HT1080 (cell line): ENCODE measurements at places on chromosomes 2 and 18.

GRCh38 chr18:49178321-49178720 lies 227.6 kb upstream of the SMAD7 start:
- no peak for DNase-seq

- peak; percentile 57 for DNase-seq
Observed at GRCh38 chr18:23918395-23919032, 96.0 kb upstream of the TTC39C start.

- peak; percentile 42 for DNase-seq
Observed at GRCh38 chr2:101972621-101973434, 18.9 kb upstream of the IL1R2 start.

GRCh38 chr2:165082479-165082878 lies 121.4 kb downstream of the SCN3A start:
- DNase-seq, result no peak
